ENCODE measurements at places on chromosomes 12 and 14.

DNA sequence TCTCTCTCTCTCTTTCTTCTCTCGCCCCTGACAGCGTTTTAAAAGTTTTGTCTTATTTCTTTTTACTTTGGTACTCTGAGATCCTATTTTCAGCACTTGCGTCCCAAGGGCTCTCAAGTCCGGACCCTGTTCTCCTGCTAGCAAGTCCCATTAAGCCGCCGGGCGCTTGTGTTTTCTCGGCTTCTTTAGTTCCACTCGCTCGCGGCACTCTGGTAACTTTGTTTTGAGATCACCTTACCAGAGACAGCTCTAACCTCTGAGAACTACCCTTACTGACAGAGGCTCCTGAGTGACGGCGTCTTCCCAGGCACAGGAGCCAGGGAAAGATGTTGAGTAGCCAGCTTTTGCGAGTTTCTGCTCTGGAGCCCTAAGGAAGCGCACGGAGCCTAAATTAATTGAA is 2.7 kb upstream of the MYF5 start:
- no peak for DNase-seq

DNA sequence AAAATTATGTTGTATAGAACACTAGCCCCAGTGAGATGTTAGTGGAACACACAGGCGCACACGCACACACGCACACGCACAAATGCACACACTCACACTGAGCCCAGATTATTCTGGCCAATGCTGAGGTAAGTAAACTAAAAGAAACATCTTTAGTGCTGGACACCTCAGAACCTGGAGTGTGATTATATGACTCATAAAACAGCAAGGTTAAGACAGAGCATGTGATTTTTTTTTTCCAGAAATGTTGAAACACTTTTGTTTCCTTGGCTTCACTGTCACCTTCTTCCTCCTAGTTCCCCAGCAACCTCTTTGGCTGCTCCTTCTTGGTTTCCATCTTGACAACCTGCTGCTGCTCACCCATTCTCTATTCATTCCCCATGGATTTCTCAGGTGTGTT is 141.0 kb upstream of the ALG10B start:
- no peak for DNase-seq

DNA sequence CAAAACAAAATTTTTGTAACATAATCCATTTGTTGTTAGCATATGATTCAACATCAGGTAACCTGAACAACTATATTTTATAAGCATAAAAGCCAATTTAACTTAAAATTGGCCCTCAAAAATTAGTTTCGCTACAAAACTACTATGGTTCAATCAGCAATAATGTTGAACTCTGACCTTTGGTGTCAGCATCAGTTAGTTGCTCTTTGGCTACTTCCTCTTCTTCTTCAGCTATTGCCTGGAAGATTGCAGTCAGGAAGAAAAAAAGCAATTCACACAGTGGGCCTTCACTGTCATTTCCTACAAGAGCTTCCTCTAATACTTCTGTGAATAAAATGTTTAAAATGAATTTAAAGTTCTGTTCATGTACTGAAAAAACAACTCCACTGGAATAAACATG is 78.2 kb upstream of the CFL2 start:
- DNase-seq = no peak

GRCh38 chr12:123571343-123571813 is 13.0 kb upstream of the TMED2 start:
- DNase-seq = no peak

DNA sequence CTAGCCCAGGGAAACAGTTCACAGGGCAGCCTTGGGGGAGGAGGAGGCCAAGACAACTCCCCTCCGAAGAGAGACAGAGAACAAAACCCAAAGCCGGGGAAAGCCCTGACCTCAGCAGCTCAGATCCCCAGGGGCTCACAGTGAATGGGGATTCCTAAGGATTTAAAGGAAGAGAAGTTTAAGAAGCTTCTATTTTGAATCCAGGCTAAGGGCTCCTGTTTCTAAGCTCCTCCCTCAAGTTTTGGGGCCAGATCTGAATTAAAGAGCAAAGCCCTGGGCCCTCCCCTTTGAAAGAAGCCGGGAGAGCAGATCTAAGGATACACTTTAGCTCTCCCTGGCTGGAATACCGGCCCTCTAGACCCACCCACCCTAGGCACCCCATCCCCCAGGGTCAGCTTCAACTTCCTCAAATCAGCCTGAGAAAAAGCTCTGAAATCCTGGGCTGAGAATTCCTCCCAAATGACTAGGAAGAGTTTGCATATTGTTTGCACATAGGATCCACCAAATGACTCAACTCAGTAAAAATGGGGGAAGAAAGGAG is 3.9 kb downstream of the KDM2B start:
- no peak for DNase-seq

Measured in stimulated activated CD4-positive, alpha-beta T cell treated with anti-CD3 and anti-CD28 coated beads, Interleukin-4, amount 100 ng/mL, for 48 hours (primary cell).